GM03348 (cell line): ENCODE measurements at places on chromosomes 1 and 21.

GRCh38 chr1:31417148-31417547 is 4.1 kb downstream of the SERINC2 start:
- DNase-seq: no peak

GRCh38 chr1:72221811-72222210 is 60.5 kb downstream of the NEGR1 start:
- no peak for DNase-seq

DNA sequence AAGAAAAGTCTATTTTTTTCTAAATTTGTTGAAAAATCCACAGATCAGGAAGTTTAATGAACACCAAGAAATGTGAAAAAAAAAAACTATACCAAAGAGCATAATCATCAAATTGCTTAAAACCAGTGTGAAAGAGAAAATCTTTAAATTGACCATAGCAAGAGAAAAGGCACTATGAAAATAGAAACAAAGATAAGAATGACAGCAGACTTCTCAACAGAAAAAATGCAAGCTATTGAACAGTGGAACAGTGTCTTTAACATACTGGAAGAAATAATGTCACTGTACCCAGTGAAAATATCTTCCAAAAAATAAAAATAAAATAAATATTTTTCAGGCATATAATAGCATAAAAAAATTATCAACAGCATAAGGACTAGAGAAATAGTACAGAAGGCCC is 243.0 kb upstream of the GJB5 start:
- no peak for DNase-seq

- no peak for DNase-seq
Measured at GRCh38 chr1:109668123-109668775, 392 bp downstream of the GSTM2 start.

- peak; percentile 64 for DNase-seq
Measured at GRCh38 chr1:161139766-161140165, 7.3 kb upstream of the DEDD start.

DNA sequence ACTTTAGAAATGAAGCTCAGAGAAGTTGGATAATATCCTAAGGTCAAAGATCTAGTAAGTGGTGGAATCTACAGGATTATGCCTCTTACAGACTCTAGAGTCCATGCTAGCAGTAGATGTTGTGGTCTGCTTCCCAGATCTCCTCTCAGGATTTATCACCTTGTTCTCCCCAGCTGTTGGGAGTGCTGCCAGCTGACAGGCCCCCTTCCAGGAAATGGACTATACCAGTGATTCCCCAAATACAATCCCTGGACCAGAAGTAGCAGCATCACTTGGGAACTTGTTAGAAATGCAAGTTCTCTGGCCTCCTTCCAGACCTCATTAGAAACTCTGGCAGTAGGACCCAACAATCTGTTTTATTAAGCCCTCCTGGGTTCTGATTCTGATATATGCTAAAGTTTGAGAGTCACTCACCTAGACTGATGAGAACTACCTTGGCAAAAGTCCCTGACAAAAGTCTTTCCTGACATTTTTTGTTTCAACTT is 24.5 kb upstream of the NTNG1 start:
- no peak for DNase-seq

DNA sequence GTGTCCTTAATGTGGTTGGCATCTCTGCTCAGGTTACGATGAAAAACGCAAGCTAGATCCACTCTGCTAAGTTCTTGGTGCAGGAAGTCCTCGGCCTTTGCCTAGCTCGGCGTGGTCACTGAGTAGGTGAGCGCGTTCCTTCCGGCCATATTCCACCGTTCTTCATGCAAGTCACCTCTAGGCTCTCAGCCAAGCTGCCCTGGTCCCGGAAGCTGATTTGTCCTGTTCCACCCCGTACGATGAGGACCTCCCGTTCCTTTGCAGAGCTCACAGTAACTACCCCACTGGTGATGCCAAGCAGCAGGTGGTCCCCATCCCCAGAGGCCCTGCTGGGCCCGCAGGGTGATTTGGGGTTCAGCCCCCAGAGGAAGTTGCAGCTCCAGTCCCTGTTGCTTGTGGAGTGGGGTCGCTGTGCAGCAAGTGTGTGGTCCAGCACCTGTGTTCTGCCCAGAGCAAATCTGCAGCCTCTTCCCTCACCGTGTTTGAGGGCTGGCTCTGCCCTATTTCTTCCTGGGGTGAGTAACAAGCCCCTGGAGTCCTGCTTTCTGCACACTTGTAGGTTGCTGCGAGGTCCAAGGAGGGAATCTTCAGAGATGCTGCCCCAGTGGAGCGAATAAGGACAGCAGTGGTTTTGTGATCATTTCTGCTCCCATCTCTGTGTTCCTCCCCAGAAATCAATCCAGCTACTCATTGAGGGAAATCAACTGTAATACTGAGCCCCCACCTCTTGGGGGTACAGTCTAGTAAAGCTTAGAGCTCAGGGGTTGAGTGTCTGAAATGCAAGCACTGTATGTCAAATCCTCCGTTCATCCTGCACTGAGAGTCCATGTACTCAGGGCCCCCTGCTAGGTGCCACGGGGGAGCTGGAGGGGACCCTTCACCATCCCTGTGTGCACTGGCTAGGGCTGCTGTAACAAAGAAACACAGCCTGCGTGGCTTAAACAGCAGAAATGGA is 2.3 kb downstream of the UMODL1 start:
- no peak for DNase-seq

DNA sequence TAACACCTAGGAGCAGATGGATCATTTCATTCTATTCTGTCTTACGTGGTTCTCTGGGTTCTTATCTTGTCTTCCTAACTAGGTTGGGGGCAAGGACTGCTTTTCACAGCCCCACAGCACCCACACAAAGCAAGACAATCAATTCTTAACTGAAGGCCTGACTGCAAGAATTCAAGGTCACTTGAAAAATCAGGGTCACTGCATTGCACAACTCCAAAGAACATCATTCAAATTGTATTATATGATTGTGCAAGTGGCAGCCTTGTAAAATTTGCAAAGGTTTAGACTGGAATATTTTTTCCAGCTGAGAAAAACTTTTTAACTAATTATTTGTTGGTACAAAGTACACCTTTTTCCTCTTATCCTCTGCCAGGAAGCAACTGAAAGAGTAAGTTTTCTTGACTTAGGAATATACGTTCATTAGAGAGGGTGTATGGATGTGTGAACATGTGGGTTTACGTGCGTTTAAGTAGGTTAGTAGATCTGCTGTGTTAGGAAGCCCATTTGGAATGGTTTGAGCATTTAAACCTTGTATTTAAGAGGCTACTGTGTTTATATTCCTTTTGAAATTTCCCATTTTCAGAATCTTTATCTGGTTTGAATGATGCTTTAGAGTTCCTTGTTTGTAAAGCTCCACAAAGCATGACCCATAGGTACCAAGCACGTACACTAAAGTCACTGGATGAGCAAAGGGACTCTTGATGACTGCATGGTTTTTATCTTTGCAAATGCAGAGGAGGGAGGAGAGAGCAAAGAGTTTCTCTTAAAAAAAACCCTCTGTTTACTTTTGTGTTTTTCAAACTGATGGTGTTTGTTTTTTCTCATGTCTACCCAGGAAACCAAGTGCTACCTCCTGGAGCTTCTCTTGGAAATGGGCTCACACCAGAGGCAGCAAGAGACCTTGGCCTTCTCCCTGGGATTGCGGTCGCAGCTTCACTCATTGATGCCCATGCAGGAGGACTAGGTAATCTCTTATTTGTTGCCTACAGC is 214.9 kb downstream of the FGGY start:
- DNase-seq: peak; percentile 13

GRCh38 chr1:16078925-16079656 is 5.6 kb upstream of the FAM131C start:
- peak; percentile 89 for DNase-seq

DNA sequence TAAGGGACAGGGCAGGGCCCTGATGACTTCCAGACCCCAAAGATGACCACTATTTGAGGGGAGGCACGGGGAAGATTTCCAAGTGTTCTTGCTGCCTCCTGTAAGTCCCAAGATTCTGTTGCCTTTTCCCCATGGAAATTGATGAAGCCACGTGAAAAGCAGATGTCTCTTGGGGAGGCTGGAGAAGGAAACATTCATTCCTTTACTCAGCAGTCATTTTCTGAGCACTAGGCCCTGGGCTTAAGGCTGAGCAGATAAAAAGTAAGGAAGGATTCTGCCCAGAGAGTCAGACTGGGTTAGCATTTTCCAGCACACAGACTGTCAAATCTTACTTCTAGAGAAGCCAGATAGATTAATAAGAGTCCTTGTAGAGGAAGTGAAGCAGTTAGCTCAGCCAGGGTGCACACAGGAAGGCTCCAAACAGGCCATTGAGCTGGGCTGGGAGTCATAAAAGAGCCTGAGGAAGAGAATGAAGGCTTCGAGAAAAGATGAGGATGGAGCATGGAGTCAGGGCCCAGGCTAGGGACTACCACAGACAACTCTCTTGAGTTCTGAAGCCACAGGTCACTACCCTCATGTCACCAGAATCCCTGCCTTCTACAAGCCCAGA is 10.1 kb downstream of the EXTL1 start:
- peak; percentile 85 for DNase-seq

DNA sequence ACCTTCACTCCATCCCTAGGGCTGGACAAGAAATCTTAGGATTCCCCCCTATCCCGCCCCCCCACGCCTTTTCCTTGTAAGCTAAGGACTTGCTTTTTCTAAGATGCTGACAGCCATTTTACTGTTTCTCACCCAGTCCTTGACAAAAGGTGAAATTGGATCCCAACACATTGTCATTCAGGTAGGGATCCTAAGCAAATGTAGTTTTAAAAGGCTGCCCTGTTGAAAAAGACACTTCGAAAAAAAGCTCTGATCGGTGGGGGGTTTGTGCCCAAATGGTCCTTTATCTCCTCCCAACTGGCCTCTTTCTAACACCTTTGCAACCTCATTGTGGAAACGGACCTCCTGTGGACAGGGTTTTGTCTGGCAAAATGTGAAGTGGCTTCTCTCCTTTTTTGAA is 2.9 kb downstream of the CACHD1 start:
- DNase-seq: no peak
